ENCODE measurements at places on chromosomes 6 and 20. TPM values are rescaled to one million over a fixed set of nuclear protein-coding genes. Genes with fewer than 3 reads are reported as not detected.

The GSTA3 gene
- total RNA-seq, result not detected

DNA sequence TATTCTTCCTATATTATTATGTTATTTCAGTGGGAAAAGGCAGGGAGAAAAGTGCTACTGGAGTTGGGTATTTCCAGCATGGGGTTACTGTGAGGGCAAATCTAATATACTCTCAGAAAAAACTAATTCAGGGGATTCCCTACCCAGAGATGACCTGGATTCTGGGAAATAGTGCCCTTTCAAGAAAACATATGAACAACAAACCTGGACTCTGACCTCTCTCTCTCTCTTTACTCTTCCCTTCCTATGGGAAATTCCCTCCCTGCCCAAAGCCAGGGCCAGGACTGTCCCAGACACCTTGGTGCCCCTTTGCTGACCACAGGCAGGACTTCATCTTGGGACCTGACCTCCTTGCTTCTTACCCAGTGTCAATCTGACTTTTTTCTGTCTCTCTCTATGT is 1.6 kb upstream of the UBD start:
- no peak for DNase-seq

- DNase-seq, result no peak
Measured at GRCh38 chr20:3313683-3314065, 74.7 kb upstream of the SLC4A11 start.

GRCh38 chr20:59573837-59574236 is 30.5 kb upstream of the PHACTR3 start:
- no peak for DNase-seq

DNA sequence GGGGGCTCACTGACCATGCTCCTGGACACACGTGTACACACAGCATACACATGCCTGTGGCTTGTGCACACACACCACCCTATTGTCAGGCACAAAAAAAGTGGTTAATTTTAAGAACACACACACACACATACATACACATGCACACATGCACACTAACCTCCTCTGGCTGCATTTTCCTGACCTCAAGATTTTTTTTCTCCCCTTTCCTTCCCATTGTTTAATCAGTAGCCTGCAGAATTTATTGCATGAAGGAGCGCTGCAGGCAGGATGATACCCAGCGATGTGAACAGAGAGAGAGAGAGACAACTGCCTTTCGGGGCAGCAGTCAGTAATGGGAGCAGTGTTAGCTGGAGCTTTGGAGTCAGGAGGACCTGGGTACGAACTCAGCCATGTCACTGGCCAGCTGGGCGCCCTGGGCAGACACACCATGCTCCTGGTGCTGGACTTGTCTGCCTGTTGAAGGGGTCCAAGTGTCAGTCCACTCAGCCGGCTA is 990 bp upstream of the TRAF3IP2 start:
- no peak for DNase-seq

GRCh38 chr6:136843210-136843609 is 20.8 kb downstream of the PEX7 start:
- DNase-seq, result no peak

- DNase-seq, result no peak
Measured at GRCh38 chr20:4869290-4870193, 131.8 kb downstream of the SLC23A2 start.

The CEP162 gene
- 7.2 TPM for total RNA-seq

The SLC26A8 gene
- total RNA-seq, result not detected

- DNase-seq, result no peak
Measured at GRCh38 chr20:40305303-40305702, 383.7 kb downstream of the MAFB start.

The TP53TG5 gene
- total RNA-seq, result 0.15 TPM

The YWHAB gene
- 198 TPM for total RNA-seq

DNA sequence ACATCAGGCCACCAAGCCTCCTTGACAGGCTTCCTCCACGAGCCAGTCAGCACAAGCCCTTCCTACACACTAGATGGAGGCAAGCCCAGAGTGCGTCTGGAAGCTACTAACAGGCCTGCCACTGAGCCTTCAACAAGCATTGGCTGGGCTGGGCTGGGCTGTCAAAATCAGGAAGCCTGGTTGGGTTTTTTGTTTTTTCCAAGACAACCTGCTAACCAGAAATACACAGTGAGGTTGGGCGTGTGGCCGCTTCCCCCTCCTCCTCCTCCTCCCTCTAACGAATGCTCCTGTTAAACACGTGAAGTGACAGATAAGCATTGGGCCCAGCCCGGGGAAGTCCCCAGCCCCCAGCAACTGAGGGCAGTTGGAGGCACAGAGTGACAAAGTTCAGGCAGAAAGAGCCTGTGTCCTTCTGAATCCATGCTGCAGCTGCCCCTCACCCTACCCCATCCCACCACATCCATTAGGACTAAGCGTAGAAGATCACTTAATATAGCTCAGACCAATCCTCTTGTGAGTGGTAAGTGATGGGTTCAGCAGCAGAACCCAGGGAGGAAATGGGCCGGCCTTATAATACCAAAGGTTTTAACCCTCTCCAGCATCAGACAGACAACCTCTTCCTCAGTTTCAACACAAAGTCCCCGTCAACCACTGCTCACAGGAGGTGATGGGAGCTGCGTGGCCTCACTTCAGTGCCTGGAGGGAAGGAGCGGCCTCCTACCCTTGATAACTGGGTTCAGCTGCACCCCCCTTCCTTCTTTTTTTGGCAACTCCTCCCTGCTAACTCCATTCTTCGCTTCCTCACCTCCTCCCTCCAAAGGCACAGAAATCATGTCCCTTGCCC is 1.1 kb downstream of the NFATC2 start:
- peak; percentile 93 for DNase-seq

DNA sequence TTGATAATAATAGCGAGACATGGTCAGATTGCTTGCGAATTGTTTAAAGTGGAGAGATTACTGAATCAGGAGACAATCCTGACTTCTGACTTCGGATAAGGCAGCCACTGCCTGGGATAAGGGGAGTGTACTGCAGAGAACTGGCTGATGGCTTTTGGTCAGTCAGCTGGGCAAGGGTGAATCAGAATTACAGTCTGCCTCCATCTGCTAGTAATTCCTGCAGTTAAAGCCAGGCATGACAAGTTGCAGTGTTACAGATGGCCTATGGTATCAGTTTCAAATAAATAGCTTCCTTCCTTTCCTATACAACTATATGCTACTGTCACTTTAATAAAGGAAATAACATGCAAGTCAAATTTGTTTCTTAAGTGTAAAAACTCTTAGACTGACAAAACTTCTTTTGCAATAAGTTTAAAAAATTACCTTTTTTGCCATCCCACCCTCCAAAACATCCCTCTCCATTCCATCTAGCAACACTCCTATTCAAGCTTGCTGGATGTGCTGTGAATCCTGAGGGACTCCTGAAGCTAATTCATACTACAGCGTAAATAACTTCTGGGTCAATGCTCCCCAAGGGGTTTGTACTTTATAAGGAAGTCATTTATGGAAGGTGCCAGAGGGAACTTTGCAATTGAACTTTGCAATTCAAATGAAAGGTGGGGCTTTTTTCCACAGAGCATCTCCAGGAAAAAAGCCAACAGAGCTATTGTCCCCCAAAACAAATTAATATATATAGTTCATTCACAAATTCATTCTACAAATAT is 245.2 kb downstream of the ADGRB3 start:
- DNase-seq, result no peak

DNA sequence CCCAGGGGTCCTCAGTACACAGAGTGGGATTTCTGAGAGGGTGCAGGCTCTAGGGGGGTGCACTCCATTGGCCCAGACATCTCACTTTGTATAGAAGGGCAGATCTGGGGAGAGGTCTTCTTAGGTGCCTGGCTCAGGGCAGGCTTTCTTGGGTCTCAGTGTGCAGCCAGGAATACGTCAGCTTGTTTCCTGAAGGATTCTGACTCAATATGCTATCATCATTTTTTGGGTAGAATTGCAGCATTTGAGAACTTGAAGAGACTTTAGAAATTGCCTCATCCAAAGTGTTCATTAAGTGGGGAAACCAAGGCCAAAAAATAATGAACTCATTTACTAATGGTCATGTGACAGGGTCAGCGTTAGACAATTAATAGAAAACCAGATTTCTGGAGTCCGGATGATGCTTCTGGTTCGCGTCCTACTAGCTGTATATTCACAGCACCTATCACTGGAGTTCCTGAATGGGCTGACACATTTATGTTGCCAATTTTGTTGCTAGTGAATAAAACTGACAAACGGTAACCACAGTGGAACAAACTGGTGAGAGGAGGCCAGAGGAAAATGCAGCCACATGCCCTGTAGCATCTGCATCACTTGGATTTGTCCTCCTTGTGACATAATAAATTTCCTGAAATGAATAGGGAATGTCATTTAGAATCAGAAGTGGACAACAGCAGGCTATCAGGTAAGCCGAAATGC is 238.9 kb downstream of the TBC1D7 start:
- DNase-seq, result no peak

GRCh38 chr6:52909531-52909930 is at the start of gene GSTA3:
Gene GSTA3 (minus strand): TSS chr6:52909698. CDS start chr6:52905834, 3,864 bp downstream.
- DNase-seq, result no peak

The TINAG gene
- not detected for total RNA-seq

DNA sequence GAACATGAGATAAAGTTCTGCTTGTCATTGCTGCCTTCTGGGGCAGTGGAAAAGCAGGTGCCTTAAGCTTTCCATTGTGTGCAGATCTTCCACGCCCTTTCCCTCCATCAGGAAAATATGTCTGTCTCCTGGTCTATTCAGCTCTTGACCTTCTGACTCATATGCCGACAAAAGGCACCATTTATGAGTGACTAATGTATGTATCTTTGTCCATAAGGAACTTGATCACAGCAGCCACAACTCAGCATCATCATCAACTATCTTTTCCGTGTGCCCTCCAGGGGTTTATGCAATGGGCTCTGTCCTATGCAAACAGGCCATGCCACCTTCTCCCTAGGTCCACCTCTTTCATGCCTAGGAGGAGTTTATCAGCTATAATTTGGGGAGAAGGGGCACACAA is 102.7 kb upstream of the QKI start:
- no peak for DNase-seq

The WFDC10B gene
- total RNA-seq, result not detected

DNA sequence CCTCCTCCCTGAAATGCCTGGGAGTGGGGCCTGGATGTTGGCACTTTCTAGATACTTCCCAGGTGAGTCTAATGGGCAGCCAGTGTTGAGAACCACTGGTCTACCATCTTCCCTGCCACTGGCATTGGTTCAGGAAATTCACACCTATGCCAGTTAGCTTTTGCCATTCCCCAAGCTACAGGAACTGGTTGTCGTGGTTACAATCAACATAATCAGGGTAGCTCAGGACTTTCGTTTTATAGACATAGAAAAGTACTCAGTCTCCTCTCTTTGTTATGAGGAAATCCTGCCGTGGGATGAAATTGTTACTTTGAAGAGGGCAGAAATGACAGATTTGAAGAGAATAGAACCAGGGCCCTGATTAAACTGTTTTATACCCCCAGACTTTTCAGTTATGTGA is 127.9 kb upstream of the FOXO3 start:
- DNase-seq, result no peak

DNA sequence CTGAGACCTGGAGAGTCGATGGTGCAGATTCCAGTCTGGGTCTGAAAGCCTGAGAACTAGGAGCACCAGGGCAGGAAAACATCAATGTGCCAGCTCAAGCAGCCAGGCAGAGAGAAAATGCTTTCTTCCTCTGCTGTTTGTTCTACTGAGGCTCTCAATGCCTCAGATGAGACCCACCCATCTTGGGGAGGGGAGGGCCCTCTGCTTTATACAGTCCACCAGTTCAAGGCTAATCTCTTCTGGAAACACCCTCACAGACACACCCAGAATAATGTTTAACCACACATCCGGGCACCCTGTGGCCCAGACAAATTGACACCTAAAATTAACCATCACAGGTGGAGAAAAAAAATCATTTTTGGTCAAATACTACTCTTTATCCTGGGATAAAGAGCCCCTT is 89.3 kb upstream of the SLC22A23 start:
- no peak for DNase-seq

The PTK6 gene
- 0.53 TPM for total RNA-seq

DNA sequence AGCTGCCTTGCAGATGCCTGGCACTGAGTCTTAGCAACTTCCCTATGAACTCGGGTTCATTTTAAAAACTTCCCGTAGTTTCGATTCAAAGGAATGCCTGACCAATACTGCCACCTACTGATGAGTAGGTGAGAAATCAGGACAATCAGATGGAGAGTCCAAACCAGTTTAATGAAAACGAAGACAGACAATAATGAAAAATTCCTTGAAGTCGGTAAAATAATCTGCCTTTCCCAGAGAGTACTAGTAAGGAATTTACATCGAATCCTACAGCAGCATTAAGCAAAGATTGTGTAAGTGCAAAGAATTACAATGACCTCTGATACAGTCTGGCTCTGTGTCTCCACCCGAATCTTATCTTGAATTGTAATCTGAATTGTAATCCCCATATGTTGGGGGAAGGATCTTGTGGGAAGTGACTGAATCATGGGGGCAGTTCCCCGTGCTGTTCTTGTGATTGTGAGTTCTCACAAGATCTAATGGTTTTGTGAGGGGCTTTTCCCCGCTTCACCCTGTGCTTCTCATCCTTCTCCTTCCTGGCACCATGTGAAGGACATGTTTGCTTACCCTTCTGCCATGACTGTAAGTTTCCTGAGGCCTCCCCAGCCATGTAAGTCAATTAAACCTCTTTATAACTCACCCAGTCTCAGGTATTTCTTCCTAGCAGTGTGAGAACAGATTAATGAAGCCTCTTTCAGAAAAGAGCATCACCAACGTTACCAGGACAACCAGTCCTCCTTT is 134.4 kb downstream of the ARHGAP18 start:
- DNase-seq, result no peak

DNA sequence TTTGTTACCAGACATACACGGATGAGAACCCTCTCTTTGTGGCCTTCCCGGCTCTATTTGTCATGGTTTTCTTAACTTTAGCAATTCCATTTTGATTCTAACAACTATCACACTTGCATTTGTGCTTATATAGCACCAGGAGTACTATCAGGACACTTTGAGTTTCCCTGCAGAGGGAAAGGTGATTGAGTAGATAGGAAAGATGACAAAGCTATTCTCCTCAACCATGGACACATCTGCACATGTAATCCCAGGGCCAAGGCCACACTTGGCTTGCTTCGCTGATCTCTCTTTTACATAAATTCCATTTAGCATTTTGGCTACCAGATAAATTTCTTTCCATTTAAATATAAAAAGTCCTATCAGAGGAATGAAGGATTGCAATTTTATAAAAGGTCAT is 23.3 kb upstream of the CFAP206 start:
- DNase-seq, result no peak

DNA sequence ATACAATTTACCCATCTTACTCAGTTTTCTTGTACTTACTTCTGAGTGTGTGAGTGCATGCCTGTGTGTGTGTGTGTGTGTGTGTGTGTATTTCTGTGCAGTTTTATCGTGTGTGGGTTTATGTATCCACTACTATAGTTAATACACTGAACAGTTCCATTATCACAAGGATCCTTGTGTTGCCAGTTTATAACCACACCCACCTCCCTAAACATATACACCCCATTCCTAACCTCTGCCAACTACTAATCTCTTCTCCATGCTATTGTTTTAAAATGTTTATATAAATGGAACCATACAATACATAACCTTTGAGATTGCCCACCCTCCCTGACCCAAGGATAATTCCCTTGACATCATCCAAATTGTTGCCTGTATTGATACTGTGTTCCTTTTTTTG is 18.7 kb downstream of the POFUT1 start:
- DNase-seq, result no peak

All from activated CD8-positive, alpha-beta memory T cell treated with anti-CD3 and anti-CD28 coated beads, Interleukin-2, amount 10 ng/mL, durations not matched to agents 7 days and 5 days (primary cell).